ENCODE measurements at places on chromosomes 11 and 22.

- DNase-seq: peak; percentile 48
Observed at GRCh38 chr11:11538277-11538960, 83.4 kb downstream of the GALNT18 start.

DNA sequence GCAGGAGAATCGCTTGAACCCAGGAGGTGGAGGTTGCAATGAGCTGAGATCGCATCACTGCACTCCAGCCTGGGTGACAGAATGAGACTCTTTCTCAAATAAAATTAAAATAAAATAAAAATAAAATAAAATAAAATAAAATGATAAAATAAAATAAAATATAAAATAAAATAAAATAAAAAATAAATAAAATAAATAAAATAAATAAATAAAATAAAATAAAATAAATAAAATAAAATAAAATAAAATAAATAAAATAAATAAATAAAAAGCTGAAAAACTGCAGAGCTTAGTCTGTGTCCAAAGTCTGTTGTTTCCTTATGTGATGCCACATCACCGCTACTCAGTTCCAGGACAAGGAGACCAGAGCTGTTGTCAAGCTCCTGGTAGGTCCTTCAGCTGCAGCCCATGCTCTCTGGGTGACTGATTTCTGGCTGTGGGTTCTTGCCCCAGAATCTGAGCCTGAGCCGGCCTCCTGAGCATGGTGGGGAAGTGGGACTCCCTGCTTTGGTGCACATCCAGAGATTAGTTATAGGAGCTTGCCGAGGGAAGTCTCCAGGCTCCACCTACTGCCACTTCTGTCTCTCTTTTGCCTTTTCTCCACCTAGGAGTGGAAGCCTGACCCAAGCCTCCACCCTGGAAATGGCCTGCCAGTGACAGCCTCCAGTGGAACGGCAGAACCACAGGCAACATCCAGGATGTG lies 31.3 kb upstream of the ADA2 start:
- DNase-seq: no peak

DNA sequence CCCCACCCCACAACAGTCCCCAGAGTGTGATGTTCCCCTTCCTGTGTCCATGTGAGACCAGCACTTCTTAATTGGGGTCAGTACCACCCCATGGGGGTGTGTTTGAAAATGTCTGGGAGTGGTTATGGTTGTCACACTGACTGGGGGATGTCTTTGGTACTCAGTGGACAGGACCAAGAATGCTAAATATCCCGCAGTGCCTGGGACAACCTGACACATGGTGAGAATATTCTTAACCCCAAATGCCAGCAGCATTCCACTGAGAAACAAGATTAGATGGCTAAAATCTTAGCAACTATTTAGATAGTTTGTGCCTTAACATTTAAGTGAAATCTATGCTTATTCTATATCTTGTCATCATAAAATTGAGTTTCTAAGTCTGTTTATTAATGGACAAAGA lies 177.5 kb upstream of the ZBED5 start:
- no peak for DNase-seq

GRCh38 chr11:14565845-14566244 lies 45.7 kb upstream of the PSMA1 start:
- no peak for DNase-seq

GRCh38 chr11:2325719-2326118 lies 23.9 kb downstream of the TSPAN32 start:
- no peak for DNase-seq

GRCh38 chr11:45603946-45604682 lies 61.3 kb downstream of the CHST1 start:
- no peak for DNase-seq

- no peak for DNase-seq
Observed at GRCh38 chr22:36659762-36660509, 43.6 kb downstream of the CACNG2 start.

- no peak for DNase-seq
Observed at GRCh38 chr11:2914455-2915195, 14.6 kb downstream of the PHLDA2 start.

DNA sequence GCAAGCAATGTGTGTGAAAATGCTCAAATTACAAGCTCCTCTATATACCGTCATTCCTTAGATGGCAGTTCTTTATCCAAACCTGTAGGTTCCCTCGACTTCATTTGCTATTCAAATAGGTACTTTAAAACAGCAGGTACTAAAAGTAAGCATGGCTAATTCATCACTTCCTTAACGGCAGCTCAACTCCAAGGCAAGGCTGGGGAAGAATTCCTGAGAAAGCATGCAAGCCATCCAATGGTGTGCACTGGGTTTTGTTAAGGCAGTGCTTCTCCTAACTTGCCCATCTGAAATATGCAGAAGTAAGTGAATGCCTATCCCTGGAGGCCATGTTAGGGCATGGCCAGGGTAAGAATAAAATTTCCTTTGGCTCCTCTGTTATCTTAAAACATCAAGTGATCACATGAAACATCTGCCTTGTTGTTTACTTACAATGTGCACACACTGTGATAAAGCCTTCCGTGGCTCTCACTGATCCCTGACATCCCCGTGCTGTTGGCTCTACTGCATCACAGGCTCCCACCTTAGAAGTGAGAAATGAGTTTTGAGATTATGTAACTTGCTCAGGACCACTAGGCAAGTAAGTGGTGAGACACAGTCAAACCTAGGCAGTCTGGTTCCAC lies 52.1 kb downstream of the SMCO4 start:
- DNase-seq: no peak

GRCh38 chr22:38871360-38872171 lies 450 bp downstream of the CBX6 start:
- peak; percentile 35 for DNase-seq

GRCh38 chr11:115220911-115221310 lies 283.3 kb downstream of the CADM1 start:
- DNase-seq: no peak

DNA sequence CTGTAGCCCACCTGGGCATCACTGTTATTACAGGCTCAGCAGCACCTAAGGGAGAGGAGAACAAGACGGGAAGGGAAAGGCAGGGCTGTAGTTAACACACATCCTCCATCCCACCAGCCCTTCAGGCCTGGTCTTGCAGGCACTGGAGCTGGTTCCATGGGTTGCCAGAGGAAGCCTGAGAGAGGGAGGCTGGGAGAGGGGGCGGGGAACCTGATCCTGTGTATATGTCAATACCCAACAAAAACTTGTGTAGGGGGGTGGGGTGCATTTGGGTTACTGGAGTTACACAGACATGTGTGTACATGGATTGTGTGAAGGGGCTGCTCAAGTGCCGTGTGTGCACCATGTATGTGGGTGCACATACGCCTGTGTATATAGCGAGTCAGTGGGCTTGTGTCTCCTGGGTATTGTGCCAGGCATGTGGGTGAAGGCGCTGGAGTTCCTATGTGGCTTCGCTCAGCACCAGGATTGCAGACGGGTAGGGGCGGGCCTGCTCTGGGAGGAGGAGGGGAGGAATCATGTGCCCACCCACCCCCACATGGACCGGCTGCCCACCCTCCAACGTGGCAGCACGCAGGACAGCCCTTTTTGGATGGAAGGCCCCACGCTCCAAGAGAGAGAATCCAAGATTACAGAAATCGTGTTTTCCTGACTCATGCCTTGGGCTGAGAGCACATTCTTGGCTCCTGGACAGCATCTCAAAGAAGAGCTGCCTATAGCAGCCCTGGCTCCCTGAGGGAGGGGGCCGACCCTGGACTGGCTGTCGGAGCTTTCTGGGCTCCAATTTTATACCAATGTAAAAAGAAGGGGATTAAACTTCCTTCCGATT lies 4.2 kb upstream of the SERPINH1 start:
- DNase-seq: no peak

DNA sequence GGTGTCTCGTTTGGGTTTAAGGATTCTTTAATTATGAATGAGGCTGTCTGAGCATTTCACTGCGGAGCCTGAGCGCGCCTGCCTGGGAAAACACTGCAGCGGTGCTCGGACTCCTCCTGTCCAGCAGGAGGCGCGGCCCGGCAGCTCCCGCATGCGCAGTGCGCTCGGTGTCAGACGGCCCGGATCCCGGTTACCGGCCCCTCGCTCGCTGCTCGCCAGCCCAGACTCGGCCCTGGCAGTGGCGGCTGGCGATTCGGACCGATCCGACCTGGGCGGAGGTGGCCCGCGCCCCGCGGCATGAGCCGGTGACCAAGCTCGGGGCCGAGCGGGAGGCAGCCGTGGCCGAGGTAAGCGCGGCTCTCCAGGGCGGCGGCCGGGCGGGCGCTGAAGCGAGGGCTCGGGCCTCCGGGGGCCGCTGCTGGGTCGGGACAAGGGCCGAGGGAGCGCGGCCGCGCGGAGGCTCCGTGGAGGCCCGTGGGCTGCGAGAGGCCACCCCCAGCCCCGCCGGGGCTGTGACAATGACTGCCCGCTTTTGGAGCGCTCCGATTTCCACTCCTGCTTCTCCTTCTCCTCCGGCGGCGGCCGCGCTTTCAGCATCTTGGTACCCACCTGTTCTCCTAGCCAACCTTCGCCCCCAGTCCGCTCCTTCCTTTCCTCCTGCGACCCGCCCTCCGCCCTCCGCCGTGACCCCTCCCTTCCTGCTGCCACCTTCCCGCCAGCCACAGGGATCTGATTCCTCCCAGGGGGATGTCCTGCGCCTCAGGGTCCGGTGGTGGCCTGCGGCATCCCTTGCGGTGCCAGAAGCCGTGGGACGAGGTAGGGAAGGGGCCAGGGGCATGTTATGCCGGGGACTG lies at the start of gene EXT2:
Gene EXT2, plus strand, starts transcription at position 173 of the 854 bp plus-strand sequence. CDS start 12,035 bp downstream, outside the sequence.
- DNase-seq: peak; percentile 91

- DNase-seq: no peak
Observed at GRCh38 chr22:45885171-45885840, 91.7 kb downstream of the WNT7B start.

- DNase-seq: no peak
Observed at GRCh38 chr22:38866024-38866398, 6.0 kb downstream of the CBX6 start.

DNA sequence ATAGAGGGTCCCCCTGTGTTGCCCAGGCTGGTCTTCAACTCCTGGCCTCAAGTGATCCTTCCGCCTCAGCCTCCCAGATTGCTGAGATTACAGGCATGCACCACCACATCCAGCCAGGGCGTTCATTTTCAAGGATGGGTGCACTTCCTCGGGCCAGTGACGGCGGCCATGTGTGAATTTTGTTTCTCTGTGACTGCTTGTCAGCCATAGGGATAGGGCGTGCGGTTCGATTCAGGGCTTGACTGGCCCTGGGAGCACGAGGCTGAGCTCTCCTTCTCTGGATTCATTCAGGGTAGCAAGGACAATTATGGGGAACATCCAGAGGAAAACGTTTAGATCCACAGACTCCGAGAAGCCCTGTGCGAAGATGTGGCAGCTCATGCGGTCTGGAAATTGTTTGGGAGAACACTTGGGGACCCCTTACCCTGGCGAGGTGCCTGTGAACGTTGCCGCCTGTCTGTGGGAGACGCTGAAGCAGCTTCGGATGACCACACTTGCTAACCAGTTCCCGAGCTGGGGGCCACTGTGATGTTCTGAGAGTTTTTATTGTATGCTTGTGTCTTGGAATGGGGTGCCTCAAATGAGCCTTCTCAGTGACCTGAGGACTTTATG lies 2.9 kb downstream of the PTDSS2 start:
- DNase-seq: no peak

- no peak for DNase-seq
Observed at GRCh38 chr11:103842795-103843194, 193.6 kb upstream of the DDI1 start.

- no peak for DNase-seq
Observed at GRCh38 chr11:120467627-120468026, 43.9 kb upstream of the GRIK4 start.

GRCh38 chr11:110077346-110077745 lies 15.8 kb upstream of the ZC3H12C start:
- no peak for DNase-seq

DNA sequence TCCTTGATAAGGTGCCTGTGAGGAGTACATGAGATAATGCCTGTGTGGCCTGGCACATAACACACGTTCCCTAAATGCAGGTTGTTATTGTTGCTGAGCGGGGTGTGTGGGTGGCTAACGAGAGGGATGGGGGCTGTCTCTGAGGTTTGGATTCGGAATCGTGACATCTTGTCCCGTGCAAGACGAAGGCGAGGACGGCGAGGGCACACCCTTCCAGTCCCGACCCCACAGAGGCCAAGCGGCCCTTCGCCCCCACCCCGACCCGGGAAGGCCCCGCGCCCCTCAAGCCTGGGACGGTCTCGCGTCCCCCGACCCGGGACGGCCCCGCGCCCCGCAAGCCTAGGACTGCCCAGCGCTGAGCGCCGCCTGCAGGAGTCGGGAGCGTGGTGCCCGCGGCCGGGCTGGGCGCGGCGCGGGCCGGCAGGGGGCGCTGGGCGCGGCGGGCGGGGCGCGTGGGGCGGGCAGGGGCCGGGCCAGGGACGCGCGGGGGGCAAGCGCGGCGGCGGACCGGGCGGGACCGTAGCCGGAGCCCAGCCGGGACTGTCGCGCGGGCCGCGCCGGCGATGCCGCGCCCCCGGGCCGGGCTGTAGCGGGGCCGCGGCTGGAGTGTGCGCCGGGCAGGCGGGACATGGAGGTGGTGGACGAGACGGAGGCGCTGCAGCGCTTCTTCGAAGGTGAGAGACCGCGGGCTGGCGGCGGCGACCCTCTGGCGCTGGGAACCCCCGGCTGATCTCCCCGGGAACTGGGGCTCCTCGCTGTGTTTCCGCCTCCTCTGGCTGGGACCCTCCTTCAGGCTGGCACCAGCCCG lies at the start of gene MYRF:
Gene MYRF, plus strand, starts transcription at position 520 of the 808 bp plus-strand sequence. Its CDS starts 109 bp downstream, at position 629.
- DNase-seq: peak; percentile 80

- DNase-seq: no peak
Observed at GRCh38 chr11:122261546-122261945, 145.5 kb upstream of the BLID start.

DNA sequence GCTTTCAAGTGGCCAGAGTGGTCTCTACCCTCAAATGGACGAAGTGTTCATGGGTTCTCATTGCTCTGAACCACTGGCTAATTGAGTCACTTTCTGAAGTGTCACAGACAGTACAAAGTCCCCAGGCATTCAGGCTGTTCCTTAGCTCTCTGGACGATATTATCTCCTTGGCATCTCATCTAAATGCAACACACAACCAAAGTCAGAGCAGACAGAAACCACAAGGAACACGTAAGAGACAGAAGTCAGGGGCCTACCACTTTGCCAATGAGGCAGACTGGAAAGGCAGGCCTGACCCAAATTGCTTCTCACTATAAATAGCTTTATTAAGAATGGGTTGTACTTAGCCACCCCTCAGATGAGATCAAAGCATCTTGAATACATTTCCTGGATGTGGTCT lies 29.0 kb upstream of the LDLRAD3 start:
- DNase-seq: no peak

DNA sequence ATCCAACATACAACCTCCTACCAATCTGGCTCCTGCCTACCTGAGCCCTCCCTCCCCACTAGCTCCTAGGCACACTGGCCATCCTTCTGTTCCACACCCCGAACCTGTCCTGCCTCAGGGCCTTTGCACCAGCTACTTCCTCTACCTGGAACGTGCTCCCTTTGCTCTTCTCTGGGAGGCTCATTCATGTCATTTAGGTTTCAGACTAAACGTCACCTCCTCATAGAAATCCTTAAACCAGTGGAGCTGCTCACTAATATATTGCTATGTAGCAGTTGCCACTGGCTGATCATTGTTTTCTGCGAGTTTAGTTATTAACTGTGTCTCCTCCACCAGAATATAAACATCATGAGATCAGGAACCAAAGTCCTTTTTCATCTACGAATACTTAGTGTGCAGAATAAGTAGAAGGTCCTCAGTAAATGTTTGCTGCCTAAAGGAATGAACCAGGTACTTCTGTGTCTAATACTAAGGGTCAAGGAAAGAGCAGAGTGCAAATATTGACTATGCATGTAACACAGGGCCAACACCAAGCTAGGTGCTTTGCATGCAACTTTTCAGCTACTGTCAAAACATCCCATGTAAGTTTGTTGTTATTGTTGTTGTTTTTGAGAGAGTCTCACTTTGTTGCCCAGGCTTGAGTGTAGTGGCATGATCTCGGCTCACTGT lies 277.6 kb upstream of the SYN3 start:
- no peak for DNase-seq

Data from glutamatergic neuron (in vitro differentiated cells).